ENCODE measurements at places on chromosomes 16 and 17.

DNA sequence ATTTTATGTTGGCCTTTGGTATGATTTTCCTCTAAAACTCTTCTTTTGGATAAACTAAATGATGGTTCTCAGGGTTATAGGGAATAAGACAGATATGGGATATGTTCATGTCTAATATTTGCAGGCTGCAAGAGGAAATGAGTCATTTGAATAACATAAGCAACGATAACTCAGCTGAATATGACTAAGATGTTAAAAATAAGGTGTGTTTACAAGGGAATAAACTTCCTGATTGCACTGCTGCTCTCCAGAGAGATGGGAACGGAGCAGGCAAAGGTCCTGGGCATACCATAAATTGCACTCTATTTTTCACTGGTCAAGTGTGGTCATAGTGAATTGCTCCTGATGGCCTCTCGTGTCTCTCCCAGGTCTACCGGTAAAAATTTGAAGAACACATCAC lies 666.2 kb downstream of the TOX3 start:
- no peak for DNase-seq
- H3K27me3 ChIP-seq = no peaks in the 10 kb centered on the region

DNA sequence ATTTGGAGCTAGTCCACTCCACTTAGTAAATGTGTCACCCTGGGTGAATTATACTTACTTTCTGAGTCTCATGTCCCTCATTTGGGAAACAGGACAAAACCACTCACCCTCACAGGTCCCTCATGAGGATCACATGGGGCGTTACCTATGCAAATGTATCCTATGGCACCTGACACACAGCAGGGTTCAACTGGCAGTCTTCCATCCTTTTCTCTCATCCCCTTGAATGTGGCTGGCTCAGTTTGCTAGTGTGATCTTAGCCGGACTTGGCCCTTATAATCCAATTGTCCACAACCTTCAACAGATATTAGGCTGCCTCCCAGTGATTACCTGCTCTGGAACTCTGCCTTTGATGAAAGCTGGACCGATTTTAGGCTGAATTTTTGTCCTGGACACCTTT lies 308.8 kb downstream of the MAP2K6 start:
- no peaks in the 10 kb centered on the region for H3K36me3 ChIP-seq
- no peak for DNase-seq
- H3K27me3 ChIP-seq = no peaks in the 10 kb centered on the region
- no peaks in the 10 kb centered on the region for H3K4me1 ChIP-seq
- no peak overlapping the region for H3K4me3 ChIP-seq
- no peak overlapping the region for H3K27ac ChIP-seq

- no peak overlapping the region for H3K27ac ChIP-seq
- H3K4me3 ChIP-seq = no peak overlapping the region
- DNase-seq = no peak
- H3K27me3 ChIP-seq = no peaks in the 10 kb centered on the region
- no peaks in the 10 kb centered on the region for H3K36me3 ChIP-seq
- H3K4me1 ChIP-seq = no peaks in the 10 kb centered on the region
Measured at GRCh38 chr16:73483934-73484711, 436.2 kb upstream of the ZFHX3 start.

- H3K4me3 ChIP-seq = no peak overlapping the region
- H3K27ac ChIP-seq = peak overlapping the region; percentile 56
- H3K36me3 ChIP-seq = peaks cover 32% of the 10 kb centered on the region
Measured at GRCh38 chr16:3536271-3536731, 35.5 kb downstream of the CLUAP1 start.

- H3K4me1 ChIP-seq = no peaks in the 10 kb centered on the region
- no peak overlapping the region for H3K27ac ChIP-seq
- H3K4me3 ChIP-seq = no peak overlapping the region
- no peaks in the 10 kb centered on the region for H3K36me3 ChIP-seq
- H3K27me3 ChIP-seq = no peaks in the 10 kb centered on the region
- DNase-seq = no peak
Measured at GRCh38 chr16:76446251-76446650, 169.1 kb downstream of the CNTNAP4 start.

- no peaks in the 10 kb centered on the region for H3K4me1 ChIP-seq
- H3K27me3 ChIP-seq = peaks cover 4% of the 10 kb centered on the region
- no peak overlapping the region for H3K27ac ChIP-seq
- no peaks in the 10 kb centered on the region for H3K36me3 ChIP-seq
- no peak overlapping the region for H3K4me3 ChIP-seq
Measured at GRCh38 chr16:50683689-50684374, 2.7 kb upstream of the SNX20 start.

DNA sequence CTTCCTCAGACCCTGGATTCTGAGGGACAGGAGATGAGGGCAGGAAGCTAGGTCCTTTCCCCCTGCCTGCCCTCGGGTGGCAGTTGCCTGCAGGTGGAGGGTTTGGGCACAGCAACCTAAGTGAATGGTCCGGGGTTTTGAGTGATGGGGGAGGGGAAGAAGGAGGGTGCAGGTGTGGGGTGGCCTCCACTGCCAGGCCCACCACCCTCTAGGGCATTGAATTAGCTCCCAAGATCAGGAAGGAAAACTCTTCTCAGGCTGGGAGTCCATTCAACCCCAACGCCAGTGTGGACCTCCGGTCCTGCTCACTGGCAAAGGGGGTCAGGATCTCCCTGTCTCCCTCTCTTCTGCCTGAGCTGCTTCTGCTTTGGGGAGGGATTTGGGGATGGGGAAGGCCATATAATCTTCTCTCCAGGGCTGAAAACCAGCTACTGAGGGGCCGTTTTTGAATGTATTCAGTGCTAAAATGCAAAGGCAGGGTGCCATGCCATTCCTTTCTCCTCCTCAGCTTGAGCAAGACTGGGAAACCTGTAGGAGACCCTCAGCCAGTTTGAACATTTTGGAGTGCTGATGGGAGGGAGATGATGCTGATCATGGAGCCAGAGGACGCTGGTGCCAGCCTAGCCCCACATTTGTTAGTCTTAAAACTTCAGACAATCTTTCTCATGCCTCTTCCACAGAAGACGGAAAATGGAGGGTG lies 18.8 kb downstream of the GRB7 start:
- no peak overlapping the region for H3K4me3 ChIP-seq
- H3K27ac ChIP-seq = no peak overlapping the region
- peak; percentile 76 for DNase-seq
- H3K4me1 ChIP-seq = peaks cover 5% of the 10 kb centered on the region
- H3K36me3 ChIP-seq = no peaks in the 10 kb centered on the region

DNA sequence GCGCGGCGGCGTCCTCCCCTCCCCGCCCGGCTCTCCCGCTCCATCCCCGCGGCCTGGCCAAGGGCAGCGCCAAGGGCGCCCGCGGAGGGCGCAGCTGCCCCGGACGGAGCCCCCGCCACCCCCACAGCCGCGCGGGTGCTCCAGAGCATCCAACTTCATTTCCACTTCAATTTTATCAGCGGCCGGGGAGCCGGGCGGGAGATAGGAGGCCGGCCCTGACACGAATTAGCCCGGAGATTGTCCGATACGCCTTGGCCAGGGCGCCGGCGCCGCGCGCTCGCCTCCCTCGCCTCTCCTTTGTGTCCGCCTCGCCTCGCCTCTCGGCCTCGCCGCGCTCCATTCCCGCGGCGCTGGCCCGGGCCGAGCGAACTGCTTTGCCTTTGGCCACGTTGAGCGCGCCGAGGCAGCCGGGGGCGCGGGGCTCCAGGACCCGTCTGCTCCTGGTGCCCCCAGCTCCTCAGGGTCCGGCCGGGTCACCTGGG lies 129.1 kb upstream of the LHX1 start:
- DNase-seq = no peak
- peak overlapping the region; percentile 19 for H3K4me3 ChIP-seq
- H3K27ac ChIP-seq = no peak overlapping the region
- peaks cover 58% of the 10 kb centered on the region for H3K27me3 ChIP-seq
- no peaks in the 10 kb centered on the region for H3K4me1 ChIP-seq

GRCh38 chr17:40313668-40314583 lies 4.9 kb downstream of the RARA start:
- H3K4me1 ChIP-seq = peaks cover 72% of the 10 kb centered on the region
- H3K27me3 ChIP-seq = no peaks in the 10 kb centered on the region
- H3K36me3 ChIP-seq = no peaks in the 10 kb centered on the region
- peak; percentile 75 for DNase-seq
- no peak overlapping the region for H3K4me3 ChIP-seq

DNA sequence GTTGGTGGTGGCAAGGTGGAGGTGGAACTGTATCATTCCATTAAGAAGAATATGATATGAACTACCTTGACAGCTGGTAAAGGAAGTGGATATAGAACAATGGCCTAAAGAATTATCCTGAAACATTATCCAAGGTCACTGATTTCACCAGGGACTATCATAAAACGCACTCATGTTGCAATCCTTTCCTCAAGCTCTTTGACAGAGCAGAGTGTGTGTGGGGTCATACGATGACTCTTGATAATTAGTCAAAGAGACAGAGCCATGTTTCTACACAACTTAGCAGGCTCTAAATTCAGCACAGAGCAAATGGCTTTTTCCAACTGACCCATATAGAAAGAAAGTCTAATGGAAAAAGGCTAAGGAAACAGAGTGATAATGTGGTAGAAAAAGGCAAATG lies 126.4 kb upstream of the ANKFN1 start:
- H3K36me3 ChIP-seq = no peaks in the 10 kb centered on the region
- H3K27ac ChIP-seq = no peak overlapping the region
- H3K27me3 ChIP-seq = no peaks in the 10 kb centered on the region

- H3K27ac ChIP-seq = no peak overlapping the region
- no peak for DNase-seq
- H3K27me3 ChIP-seq = no peaks in the 10 kb centered on the region
- H3K36me3 ChIP-seq = no peaks in the 10 kb centered on the region
- H3K4me1 ChIP-seq = no peaks in the 10 kb centered on the region
- H3K4me3 ChIP-seq = no peak overlapping the region
Measured at GRCh38 chr16:52805559-52806168, 247.0 kb downstream of the CHD9NB start.

DNA sequence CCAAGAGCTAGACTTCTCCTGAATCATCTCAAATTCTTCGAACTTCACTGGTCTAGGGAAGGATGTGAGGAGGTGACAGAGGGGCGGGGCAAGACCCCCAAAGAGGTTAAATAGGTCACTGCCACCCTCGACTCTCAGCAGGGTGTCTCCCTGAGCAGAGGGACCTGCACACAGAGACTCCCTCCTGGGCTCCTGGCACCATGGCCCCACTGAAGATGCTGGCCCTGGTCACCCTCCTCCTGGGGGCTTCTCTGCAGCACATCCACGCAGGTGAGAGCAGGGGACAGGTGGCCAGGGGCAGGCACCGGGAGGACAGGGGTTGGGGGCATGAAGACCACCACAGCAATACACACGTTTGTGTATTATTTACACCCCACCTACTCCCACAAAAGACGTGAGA lies 9.2 kb downstream of the CCL17 start:
- no peak overlapping the region for H3K27ac ChIP-seq
- peaks cover 6% of the 10 kb centered on the region for H3K27me3 ChIP-seq
- H3K4me1 ChIP-seq = peaks cover 3% of the 10 kb centered on the region
- H3K36me3 ChIP-seq = no peaks in the 10 kb centered on the region
- no peak overlapping the region for H3K4me3 ChIP-seq

DNA sequence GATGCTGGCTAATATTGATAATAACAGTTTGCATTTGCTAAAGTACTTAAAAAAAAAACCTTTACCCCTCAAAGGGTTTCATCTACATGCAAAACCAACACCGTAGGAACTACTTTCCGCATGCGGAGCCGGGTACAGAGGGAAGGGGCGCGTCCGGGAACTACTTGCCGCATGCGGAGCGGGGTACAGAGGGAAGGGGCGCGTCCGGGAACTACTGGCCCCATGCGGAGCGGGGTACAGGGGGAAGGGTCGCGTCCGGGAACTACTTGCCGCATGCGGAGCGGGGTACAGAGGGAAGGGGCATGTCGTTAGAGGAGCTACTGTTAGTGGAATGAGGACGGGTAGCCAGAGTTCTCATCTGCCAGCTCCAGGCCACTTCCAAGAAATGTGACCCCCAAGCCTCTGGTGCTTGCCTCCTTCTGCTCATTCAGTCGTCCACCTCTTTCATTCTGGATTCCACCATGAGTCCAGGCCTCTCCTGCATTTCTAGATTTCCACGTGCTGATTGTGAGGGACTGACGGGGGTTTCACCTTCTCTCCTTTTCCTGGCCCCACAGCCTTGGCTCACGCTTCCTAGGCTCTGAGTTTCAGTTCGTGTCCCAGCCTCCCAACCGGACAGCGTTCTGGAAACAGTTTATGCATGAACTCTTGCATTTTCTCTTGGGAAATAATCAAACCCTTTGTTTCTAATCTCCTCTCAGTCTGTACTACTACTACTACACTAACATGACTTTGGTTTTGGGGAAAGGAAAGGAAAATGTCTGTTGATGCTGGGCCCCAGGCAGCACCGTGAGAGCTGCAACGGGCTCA lies 26.9 kb downstream of the MINK1 start:
- DNase-seq = no peak
- no peak overlapping the region for H3K27ac ChIP-seq
- no peak overlapping the region for H3K4me3 ChIP-seq

- no peaks in the 10 kb centered on the region for H3K36me3 ChIP-seq
- H3K27me3 ChIP-seq = peaks cover 41% of the 10 kb centered on the region
- H3K27ac ChIP-seq = no peak overlapping the region
- peak overlapping the region; percentile 28 for H3K4me3 ChIP-seq
- H3K4me1 ChIP-seq = peaks cover 13% of the 10 kb centered on the region
Measured at GRCh38 chr16:2830355-2830695, 222 bp downstream of the ZG16B start.

GRCh38 chr17:77769762-77770161 lies 188.7 kb upstream of the TNRC6C start:
- no peak overlapping the region for H3K4me3 ChIP-seq
- no peaks in the 10 kb centered on the region for H3K36me3 ChIP-seq
- no peak overlapping the region for H3K27ac ChIP-seq
- H3K27me3 ChIP-seq = peaks cover 23% of the 10 kb centered on the region
- H3K4me1 ChIP-seq = peaks cover 11% of the 10 kb centered on the region

DNA sequence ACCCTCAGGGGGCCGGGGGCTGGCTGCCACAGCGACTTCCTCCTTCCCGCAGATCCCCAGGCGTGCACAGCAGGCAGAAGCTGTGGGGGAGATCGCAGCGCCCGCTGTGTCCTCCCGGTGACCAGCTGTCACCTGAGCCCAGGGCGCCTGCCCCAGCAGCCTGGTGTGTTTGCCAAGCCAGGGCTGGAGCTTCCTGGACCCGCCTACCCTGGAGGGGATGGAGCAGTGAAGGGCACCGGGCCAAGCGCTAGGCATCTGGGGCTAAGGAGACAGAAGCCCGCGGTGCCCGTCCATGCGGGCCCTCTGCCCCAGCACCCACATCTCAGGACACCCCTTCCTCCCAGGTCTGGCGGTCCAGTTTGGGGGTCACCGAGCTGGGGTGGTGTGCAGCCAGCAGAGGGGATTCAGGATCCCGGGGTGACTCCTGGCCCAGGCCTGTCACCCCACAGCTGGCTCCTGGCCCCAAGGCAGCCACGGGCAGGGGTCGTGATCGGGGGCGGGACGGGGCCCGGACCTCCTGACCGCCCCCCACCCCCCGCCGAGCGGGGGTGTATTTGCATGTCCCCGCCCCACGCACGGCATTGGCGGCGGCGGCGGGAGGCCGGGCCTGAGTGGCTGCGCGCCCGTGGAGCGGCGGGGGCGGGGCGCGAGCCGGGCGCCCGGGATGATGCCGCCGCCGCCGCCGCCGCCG lies at the start of gene RAB26:
TSS of gene RAB26 (plus strand) at position 645 of the 691 bp plus-strand sequence. CDS start 159 bp downstream, outside the sequence.
- H3K4me1 ChIP-seq = peaks cover 39% of the 10 kb centered on the region
- H3K36me3 ChIP-seq = peaks cover 22% of the 10 kb centered on the region
- H3K4me3 ChIP-seq = peak within 1 kb of the TSS; percentile 65
- peak; percentile 98 for DNase-seq

GRCh38 chr17:65794572-65794971 lies 233.1 kb upstream of the AXIN2 start:
- no peaks in the 10 kb centered on the region for H3K4me1 ChIP-seq
- no peaks in the 10 kb centered on the region for H3K27me3 ChIP-seq
- H3K4me3 ChIP-seq = no peak overlapping the region
- H3K36me3 ChIP-seq = no peaks in the 10 kb centered on the region
